ENCODE measurements at places on chromosomes 4 and X.

DNA sequence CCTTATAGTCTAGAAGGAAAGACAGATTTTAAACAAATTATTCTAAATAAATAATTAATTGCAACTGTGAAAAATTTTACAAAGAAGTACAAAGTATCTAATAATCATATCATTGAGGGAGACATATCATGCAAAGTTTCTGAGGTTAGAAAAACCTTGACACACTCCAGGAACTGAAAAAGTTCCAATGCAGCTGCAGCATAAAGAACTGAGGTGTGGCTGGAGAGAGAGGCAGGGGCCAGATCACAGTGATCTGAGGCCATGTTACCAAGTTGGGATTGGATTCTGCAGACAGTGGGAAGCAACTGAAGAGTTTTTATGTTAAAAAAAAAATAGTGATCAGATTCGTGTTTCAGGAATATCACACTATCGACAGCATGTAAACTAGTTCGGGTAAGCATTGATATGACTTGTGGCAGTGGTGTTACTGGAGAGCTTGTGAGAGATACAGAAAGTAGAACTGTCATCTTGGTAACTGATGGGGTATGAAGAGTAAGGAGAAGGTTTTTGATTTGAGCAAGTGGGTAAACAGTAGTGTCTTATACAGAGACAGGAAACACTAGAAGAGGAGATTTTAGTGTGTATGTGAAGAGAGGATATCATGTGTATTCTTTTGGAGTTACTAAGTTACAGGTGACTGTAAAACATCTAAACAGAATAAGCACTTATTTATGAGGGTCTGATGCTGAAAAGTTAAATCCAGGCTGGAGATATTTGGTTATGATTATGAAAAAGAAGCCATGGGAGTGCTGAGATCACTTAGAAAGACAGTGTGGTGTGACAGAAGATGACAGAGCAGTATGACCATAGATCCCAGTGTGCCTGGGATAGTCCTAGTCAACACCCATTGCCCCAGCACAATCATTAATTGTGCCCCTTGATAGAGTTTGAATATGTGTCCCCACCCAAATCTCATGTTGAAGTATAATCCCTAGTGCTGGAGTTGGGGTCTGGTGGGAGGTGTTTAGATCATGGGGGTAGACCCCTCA, 15.6 kb upstream of the SPRY1 start:
- DNase-seq = no peak

DNA sequence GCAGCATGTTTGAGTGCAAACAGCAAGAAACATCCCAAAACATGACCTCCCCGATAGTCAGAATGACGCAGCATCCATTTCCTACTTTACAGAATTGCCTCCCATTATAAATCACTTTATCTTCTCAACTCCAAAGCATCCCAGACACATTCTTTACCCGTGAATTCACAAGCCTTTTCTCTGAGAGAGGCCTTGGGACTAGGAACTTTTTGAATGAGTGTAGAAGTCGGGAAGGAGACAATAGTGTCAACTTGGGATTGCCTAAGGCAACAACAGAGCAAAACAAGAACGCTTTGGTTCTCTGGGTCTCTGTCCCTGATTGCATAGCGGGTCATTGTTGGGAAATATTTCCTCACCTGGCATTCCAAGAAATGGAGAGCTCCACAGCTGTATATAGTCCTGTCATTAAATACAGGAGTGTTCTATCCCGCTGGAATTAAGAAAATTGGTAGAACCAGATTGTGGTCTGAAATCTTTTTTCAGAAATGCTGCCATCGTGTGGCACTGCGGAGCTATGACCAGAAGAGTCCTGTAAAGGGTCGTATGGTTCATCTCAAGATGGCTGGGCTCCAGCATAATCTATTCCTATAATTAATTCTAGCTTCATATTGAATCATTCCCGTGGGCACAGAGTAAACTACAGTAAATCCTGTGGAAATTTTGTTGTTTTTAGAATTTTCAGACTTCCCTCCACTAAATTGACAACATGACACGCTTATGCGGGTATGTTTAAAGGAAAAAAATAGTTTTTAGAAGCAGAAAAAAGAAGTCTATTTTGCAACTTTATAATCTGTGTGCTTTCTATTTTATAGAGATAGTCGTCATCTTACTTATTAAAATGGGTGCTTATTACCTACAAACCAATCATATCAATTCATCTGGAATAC, 2.0 kb upstream of the SPP1 start:
- peak; percentile 72 for DNase-seq

DNA sequence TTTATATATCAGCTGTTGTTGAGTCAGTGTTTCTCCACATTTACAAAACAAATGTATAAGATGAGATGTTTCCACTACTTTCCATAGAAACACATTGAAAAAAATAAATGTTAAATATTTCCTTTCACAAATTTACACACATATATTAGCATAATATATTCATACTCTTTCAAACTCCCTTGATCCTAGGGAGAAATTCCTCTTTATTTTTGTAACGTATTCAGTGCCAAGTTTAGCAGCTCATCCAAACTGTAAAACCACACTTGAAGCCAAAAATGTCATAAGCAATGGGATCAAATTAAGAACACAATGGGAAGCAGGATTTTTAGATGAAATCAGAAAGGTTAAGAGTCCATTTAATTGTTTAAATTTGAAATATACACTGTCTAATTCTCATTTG, 381.1 kb upstream of the MAD2L1 start:
- DNase-seq = no peak

DNA sequence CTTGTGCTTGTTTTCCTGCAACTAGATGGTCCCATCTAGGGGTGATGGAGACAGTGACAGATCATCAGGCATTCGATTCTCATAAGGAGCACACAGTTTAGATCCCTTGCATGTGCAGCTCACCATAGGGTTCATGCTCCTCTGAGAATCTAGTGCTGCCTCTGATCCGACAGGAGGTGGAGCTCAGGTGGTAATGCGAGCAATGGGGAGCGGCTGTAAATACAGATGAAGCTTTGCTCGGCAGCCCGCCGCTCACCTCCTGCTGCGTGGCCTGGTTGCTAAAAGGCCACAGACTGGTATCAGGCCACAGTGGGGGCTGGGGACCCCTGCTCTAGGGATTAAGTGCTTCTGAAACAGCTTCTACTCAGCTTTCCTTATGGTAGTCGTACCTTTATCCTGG, 28.5 kb upstream of the CCDC110 start:
- no peak for DNase-seq

GRCh38 chrX:103376118-103376978, at the start of gene BEX3:
BEX3 (plus strand) TSS chrX:103376538; CDS start chrX:103377522, 984 bp downstream.
- peak; percentile 72 for DNase-seq

GRCh38 chr4:183399126-183399522, 45.3 kb upstream of the CDKN2AIP start:
- DNase-seq = no peak

DNA sequence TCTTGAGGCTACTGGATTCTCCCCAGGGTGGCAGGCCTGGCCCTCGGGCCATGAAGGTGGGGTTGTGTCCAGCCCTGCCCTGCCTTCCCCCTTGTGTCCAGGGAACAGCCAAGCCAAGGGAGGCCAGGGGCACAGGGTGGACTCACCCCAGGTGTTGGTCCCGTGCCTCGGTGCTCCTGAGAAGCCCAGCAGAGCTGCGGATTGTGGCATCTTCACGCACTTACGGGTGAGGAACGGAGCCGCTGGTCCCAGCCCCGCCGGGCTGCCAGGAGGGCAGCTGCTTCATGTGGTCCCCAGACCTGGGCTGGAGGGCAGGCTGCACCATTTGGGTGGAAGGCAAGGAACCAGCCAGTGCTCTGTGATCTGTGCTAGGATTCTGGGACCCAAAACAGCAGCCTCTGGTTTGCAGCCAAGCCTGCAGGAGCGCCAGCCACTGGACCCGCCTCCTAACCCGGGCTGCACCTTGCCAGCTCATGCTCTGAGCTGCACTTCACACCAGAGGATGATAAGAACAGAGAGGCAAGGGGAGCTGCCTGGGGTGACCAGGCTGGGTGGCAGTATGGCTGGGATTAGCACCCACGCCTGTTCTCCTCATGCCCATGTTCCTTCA, 36.1 kb upstream of the HMX1 start:
- no peak for DNase-seq

GRCh38 chr4:111630705-111631104, 514.5 kb upstream of the FAM241A start:
- DNase-seq = no peak

- DNase-seq = no peak
These were observed 2.2 kb upstream of the CLDN2 start for GRCh38 chrX:106917830-106918500.

- no peak for DNase-seq
These were observed 168.2 kb downstream of the C4orf33 start for GRCh38 chr4:129264008-129264657.

- no peak for DNase-seq
These were observed 2.1 kb upstream of the DHRSX start for GRCh38 chrX:2502668-2503519.

- DNase-seq = no peak
These were observed 25.7 kb upstream of the TRPC3 start for GRCh38 chr4:121977251-121978171.

GRCh38 chr4:16669036-16669435, 229.4 kb downstream of the LDB2 start:
- DNase-seq = no peak

- no peak for DNase-seq
These were observed 33.0 kb downstream of the TACC3 start for GRCh38 chr4:1754336-1754735.

DNA sequence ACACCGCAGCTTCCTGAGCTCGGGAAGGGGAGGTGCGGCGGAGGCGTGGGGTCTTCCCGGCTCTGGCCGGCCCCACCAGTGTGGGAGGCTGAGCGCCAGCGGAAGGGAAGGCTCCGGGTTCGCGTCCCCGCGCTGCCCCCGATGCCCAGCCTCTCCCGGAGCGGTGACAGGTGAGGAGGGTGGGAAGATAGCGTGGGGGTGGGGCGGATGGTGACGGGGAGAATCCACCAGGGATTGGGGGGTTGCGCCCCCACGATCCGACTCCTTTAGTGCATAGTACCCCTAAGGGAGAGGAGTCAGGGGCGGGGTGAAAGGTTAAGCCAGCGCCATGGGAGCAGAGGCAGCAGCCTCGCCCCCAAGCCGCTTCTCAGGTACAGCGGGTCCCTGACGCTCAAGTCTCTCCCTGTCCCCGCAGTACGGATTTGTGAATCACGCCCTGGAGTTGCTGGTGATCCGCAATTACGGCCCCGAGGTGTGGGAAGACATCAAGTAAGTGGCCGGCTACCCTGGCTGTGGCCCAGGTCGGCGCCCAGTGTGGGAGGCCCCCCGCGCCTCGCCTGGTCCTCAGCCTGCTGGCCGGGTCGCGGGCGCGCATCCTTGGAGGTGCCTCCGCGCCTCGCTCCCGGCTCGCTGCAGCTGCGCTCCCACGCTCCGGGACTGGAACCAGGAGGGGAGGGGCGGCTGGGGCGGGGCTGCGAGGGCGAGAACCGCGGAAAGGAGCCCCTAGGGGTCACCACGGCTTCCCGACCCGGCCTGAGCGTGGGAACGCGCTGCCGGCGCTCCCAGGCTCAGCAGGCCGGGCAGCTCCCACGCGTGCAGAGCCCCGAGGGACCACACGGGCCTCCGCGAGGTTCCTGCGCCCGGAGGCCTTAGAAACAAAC, 791 bp downstream of the GUCY1B1 start:
- DNase-seq = peak; percentile 45

GRCh38 chr4:186190581-186191199, 677 bp upstream of the CYP4V2 start:
- DNase-seq = peak; percentile 50

GRCh38 chr4:117370944-117371668, 285.7 kb upstream of the TRAM1L1 start:
- DNase-seq = no peak

Measured in cerebellar cortex (tissue), 1 donor.